ENCODE measurements at places on chromosomes 7 and 10.

GRCh38 chr10:102001435-102002068 lies 54.4 kb downstream of the ARMH3 start:
- DNase-seq: no peak

GRCh38 chr7:92788559-92789183 lies 47.7 kb downstream of the CDK6 start:
- DNase-seq: no peak

- DNase-seq: no peak
Observed at GRCh38 chr10:964321-964987, 23.8 kb upstream of the GTPBP4 start.

GRCh38 chr7:41067576-41067975 lies 635.3 kb downstream of the INHBA start:
- no peak for DNase-seq

DNA sequence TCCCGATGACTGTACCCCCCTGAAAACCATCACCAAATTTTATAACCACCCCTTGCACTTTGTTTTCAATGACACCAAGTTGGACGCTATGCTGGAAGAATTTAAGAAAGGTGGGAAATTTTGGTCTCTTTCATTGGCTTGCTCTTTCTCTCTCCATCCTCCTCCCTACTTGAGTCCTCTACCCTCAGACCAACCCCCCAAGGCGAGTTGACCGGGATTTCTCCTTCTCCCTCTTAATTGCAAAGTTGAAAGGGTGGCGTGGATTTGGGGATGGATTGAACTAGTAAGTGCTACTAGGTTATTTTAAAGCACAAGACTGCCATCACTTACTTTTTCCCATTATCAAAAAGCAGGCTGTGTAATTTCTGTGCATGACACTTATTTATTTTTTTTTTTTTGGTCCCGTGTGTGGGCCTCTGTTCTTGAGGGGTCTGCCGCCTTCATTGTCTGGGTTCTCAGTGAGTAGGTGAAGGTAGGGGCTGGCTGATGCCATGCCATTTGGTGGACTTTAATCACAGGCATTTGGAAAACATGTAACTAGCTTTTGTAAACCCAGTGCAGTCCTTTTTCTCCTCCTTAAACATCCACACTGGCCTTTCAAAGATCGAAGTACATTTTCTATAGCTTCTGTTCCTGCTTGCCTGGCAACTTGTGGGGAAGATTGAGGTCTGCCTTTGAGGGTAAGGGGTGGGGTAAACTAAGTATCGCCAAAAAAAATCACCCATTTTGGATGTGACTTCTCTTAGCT lies 2.1 kb downstream of the CNNM2 start:
- no peak for DNase-seq
